ENCODE measurements at places on chromosomes 2 and 18. TPM values are rescaled to one million over a fixed set of nuclear protein-coding genes. Genes with fewer than 3 reads are reported as not detected.

- no peak for DNase-seq
Measured at GRCh38 chr2:191169456-191170300, 18.9 kb upstream of the STAT4 start.

- no peak for DNase-seq
Measured at GRCh38 chr2:129975016-129975774, 4.3 kb upstream of the RAB6C start.

DNA sequence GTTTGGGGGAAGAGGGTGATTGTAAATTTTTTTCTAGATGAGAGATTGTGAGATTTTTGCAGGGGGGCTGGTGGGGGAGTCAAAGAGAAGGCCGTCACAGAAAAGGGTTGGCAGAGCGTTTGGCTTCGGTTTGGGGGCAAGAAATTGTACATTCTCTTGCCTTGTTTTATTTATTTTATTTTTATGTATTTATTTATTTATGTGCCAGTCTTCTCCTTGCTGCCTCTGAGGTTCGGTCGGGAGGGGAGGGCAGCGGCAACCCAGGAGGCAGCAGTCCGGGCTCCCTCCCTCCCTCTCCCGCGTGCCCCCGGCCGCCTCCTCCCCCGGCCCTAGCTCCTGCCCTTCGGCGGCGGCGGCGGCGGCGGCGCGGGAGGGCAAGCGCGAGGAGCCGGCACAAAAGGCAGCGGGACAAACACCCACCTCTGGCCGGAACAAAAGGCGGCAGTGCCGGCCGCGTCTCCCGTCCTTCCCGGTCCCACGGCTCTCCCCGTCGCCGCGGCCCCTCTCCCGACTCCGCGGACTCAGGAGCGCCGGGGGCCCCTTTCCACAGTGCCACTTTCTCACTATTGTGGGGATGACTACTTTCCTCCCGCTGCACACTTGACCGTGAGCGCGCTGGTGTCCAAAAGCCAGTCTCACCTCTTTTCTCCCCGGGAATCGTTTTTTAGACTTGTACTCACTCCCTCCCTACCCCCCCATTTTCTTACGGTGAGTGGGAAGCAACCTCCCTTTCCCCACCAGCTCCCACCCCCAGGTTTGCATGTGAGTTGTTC lies 1.2 kb downstream of the BCL11A start:
- no peak for DNase-seq

GRCh38 chr2:24493713-24494112 lies 2.7 kb downstream of the NCOA1 start:
- DNase-seq: no peak

DNA sequence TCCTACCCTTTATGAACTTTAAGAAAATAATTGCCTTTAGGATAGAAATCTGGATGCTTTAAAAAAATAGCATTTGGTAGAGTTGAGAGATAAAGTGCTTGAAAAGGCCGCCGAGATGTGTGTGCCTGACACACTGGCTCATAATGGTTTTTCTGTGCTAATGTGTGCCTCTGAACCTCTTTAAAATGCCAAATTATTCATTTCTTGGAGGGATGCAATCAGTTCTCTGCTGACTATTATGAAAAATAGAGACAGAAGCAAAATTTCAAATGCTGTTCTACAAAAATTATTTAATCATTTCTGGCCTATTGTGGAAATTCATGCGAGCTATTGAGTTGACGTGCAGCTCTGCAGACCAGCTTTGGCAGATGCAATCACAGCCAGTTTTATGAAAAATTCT lies 18.0 kb upstream of the MBP start:
- no peak for DNase-seq

ZC3H6 gene
- polyA plus RNA-seq: 9.9 TPM

DNA sequence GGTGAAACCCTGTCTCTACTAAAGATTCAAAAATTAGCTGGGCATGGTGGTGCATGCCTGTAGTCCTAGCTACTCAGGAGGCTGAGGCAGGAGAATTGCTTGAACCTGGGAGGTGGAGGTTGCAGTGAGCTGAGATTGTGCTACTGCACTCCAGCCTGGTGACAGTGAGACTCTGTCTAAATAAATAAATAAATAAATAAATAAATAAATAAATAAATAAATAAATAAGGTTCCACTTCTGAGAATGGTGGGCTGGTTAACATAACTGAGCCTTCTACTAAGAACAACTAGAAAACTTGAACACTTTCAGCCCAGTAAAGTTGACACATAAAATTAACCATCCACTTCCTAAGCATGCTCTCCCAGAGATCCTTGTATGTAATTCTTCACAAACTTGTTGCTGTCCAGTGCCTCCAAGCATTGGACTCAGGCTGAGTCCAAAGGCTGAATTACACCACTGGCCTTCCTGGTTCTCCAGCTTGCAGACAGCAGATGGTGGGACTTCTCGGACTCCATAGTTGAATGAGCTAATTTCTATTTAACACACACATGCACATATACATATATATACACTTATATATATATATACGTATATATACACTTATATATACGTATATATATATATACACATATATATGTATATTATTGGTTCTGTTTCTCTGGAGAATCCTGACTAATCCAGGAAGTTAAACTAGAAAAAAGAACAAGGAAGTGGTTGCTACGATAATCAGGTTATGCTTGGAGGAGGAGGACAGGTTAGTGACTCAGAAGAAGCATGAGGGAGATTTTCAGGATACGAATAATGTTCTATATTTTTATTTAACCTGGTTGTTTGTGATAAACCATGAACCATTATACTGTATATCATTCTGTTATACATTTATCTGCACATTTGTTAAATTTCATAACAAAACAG lies 348.8 kb downstream of the METTL4 start:
- DNase-seq: no peak

RAX gene
- not detected for polyA plus RNA-seq

CCDC148 gene
- 11.4 TPM for polyA plus RNA-seq

KIF3C gene
- 16.8 TPM for polyA plus RNA-seq

- DNase-seq: no peak
Measured at GRCh38 chr2:34731292-34731691, 1132.2 kb upstream of the FAM98A start.

DNA sequence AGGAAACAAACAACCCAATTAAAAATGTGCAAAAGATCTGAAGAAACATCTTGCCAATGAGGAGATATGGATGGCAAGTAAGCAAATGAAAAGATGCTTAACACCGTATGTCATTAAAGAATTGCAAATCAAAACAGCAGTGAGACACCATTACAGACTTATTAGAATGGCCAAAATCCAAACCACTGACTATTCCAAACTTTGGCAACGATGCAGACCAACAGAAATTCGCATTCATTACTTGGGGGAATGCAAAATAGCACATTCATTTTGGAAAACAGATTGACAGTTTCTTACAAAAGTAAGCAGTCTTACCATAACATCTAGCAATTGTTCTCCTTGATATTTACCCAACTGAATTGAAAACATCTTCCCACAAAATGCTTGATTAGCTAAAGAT lies 1118.7 kb downstream of the SUCLG1 start:
- DNase-seq: peak; percentile 26

DNA sequence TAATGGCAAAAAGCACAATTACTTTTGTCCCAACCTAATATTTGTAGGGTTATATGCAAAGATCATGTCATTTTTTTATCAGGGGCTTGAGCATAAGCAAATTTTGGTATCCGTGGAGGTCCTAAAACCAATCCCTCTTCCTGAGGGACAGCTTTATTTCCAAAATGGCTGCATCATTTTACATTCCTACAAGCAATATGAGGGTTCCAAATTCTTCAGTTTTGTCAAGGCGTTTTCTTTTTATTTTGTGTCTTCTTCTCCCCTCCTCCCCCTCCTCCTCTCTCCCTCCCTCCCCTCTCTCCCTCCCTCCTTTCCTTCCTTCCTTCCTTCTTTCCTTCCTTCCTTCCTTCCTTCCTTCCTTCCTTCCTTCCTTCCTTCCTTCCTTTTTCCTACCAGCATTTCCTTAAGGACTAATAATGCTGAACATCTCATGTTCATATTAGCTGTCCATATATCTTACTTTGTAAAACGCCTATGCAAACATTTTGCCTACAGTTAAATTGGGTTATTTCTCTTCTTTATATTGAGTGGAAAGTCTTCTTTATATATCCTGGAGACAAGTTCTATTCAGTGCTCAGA lies 881.8 kb downstream of the DCDC2C start:
- no peak for DNase-seq

DNA sequence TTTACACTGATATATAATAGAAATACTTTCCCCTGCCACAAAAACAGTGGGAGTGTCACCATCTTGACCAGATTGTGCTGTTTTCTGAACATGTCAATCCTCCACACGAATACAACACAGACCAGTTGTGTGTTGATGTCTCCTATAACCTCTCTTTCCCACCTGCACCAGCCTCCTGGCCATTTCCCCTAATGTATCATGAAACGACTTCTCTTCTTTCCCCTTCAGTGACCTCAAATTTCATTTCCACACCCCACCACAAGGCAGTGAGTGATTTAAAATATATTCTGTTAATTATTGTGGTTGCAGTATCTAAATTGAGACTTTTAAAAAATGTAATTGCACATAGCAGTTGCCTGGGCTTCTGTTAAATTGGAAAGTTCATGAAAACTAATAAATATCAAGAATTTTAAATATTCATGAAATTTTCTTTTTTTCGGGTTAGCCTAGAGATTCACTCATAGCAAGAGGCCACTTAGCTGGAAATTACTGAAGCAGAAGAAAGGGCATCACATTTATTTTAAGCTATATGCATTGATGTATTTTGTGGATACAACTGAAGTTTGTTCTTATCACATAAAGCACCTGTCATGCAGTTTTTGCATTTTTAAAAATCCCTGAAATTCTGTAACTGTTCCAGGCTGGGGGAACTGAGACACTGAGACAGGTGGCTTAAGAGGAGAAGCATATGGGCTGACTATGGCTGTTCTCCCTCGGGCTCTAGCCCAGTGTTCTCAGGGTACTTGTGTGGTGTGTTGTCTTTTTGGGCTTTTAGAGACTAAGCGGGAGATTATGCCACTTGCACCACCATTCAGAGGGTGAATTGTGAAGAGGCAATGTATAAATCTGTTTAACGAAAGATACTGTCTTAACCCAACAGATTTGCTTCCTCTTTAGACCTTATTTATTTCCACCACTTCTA lies 15.9 kb downstream of the FAM171B start:
- no peak for DNase-seq

SERPINB12 gene
- polyA plus RNA-seq: not detected

STON1 gene
- 39.3 TPM for polyA plus RNA-seq

GRCh38 chr2:85064927-85065577 lies 68.1 kb upstream of the TCF7L1 start:
- no peak for DNase-seq

IRS1 gene
- 11.7 TPM for polyA plus RNA-seq

GRCh38 chr2:18883616-18884456 lies 294.5 kb upstream of the NT5C1B start:
- no peak for DNase-seq

DNA sequence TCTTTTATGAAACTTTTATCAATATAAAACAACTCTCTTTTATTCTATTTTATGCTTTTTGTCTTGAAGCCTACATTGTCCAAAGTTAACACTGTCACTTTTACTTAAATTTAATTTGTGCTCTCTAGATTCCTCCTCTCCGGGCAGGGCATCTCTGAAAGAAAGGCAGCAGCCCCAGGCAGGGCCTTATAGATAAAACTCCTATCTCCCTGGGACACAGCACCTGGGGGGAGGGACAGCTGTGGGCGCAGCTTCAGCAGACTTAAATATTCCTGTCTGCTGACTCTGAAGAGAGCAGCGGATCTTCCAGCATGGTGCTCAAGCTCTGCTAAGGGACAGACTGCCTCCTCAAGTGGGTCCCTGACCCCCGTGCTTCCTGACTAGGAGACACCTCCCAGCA lies 447.7 kb upstream of the FANCL start:
- DNase-seq: no peak

KCNG2 gene
- 0.13 TPM for polyA plus RNA-seq

DNA sequence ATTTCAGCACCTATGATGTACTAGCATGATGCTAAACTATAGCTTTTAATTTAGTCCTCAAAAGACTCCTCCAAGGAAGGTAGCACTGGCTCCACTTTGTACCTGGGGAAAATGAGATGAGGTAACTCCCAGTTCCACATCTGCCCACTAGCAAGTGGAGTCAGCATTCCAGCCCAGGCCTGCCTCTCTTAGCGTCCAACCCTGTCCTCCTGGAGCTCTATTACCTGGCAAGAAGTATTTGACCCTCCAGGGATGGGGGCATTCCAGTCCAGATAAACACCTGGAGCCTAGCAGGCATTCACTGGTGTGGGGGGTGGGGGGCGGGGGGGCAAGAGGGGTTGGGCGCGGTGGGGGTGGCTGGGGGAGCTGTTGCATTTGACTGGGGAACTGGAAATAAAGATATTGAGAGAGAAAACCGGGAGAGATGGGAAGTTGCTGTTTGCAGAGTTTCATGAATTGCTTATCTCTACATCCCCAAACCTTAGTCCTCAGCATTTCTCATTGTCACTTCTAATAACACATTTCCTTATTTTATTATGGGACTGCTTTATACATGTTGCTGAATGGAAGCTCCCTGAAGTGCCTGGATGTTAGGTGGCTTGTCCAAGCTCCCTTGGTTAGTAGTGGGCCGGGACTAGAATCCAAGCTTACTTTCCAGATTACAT lies 22.0 kb upstream of the FZD5 start:
- DNase-seq: no peak

DNA sequence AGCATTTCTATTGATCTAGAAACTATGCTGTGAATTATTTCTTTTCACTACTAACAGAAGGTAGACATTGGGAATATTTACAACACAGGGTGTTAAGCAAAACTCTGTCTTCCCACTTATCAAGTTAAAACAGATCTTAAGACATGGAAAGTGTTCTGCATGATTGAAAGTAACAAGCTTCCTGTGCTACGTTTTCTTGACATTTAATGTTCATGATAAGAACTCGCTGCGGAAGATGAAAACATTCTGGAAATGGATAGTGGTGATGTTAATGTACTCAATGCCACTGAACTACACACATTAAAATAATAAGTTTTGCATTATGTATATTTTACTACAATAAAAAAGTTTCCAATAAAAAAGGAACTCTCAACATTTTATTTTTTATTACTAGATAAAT lies 74.4 kb upstream of the SCN7A start:
- no peak for DNase-seq

LRATD1 gene
- polyA plus RNA-seq: 21.1 TPM

DNA sequence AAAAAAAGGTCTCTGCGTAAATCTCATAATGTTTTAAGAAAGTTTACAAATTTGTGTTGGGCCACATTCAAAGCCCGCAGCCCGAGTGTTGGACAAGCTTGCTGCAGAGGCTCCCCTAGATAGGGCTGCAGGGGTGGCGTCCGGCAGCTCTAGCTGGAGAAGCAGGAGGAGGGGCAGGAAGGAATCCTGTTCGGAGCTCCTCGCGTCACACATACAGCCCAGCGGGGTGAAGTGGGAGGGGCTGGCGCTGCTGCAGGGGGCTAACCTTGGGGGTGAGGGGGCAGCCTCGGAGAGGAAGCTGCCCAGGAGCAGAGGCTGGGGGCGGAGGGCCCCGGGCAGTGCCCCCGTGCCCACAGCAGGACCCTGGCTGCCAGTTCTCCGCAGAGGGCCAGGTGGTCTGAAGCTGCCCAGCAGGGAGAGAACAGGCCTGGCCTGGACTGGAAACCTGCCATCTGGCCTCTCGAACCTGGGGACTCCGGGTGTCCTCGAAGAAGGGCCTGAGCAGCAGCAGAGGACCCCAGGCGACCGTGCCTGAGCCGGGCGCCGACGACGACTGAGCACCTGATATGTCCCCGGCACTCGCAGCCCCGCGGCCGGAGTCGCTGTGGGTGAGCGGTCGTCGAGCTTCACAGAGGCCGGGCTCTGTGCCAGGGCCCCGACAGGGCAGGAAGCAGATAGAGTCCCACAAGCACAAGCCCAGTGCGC lies 2.6 kb upstream of the GPR35 start:
- peak; percentile 37 for DNase-seq

- DNase-seq: no peak
Measured at GRCh38 chr2:227848586-227848985, 22.8 kb upstream of the DAW1 start.

Data from left kidney (tissue), 8 donors.